ENCODE measurements at places on chromosomes 6 and 20.

GRCh38 chr6:157579467-157580031 is 198.6 kb downstream of the ZDHHC14 start:
- DNase-seq: no peak

GRCh38 chr6:153103319-153103655 is 27.8 kb downstream of the RGS17 start:
- no peak for DNase-seq

DNA sequence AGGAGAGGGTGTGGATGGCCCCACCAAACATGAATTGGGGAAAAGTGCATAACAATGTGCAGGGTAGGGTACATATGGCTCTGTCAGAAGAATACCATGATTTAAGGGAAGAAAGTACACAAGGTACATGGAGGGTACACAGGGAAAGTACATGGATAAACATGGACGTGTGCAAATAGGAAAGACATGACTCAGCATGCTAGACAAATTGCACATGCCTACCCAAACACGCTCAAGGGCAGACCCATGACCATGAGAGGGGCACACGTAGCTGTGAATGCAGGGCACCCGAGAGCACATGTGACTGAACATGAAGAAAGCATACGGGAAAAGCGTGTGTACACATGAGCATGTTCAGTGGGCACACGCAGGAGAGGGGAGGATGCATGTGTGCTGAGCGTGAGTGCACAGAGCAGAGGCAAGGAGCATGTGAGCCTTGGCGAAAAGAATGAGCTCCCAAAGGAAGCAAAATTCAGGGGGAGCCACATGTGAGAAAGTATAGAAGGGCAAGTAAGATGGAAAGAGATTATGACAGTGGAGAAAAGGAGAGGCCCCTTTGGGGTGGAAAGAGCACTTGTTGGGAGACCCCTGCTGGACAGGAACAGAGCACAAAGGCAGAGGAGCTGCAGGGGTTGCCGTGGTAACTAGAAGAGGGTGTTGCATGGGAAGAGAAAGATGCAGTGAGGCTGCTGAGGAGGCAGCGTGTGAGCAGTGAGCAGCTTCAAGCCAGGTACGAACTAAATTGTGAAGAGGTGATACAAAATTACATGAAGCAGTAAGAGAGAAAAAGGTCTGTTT is 17.8 kb downstream of the OR2H2 start:
- no peak for DNase-seq

DNA sequence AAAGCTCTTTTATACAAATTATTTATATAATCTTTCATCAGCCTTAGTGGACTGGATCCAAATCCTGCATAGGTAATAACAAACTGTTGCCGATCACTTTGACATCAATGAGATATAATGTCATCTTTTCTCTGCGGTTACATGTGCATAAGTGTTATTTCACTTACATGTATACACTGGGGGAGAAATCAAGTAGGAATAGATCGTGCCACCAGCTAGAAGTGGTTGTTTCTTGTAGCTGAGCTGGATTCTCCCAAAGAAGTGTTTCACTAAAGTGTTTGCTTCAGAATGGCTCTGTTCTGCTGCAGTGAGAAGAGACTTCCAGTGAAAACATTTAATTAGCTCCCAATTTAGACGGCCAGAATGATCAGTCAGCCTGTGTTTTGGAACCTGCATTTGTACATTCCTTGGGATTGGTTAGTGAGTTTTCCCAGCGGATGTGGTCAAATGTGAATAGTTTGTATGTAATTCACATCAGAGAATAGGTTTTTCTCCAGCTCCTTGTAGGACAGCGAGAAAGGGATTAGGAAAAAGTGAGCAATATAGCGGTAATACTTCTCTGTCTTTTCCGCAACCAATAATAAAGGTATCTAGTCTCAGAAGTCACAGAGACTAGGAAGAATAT is 163.1 kb upstream of the CCN2 start:
- DNase-seq: no peak

DNA sequence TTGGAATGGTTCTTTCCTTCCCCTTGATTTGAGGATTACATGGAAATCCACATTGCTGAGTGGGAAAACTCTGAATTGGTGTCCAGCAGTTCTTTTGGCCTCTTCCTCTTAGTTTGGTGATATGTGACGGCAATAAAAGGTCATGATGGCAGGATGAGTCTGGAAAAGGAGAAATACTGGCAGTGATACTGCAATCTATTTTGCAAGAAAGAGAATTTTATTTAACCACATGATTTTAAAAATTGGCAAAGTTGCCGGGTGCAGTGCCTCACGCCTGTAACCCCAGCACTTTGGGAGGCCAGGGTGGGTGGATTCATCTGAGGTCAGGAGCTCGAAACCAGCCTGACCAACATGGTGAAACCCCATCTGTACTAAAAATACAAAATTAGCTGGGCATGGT is 73.1 kb downstream of the ADTRP start:
- DNase-seq: no peak

DNA sequence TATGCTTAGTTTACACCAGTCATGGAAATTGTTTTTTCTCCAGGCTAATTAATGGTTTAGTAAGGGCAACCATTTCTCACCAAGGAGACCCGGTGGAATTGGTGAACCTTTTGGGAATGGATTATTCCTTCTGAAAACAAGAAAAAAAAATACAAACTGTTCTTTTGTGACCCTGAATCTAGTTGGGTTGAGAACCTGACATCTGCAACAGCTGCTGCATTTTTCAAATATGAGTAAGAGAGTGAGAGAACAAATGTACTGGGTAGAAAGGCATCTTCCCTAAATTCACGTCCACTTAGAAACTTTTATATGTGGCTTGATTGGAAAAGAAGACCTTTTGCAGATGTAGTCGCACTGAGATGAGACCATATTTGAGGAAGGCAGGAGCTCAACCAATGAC is 553.4 kb upstream of the EPHA7 start:
- no peak for DNase-seq

DNA sequence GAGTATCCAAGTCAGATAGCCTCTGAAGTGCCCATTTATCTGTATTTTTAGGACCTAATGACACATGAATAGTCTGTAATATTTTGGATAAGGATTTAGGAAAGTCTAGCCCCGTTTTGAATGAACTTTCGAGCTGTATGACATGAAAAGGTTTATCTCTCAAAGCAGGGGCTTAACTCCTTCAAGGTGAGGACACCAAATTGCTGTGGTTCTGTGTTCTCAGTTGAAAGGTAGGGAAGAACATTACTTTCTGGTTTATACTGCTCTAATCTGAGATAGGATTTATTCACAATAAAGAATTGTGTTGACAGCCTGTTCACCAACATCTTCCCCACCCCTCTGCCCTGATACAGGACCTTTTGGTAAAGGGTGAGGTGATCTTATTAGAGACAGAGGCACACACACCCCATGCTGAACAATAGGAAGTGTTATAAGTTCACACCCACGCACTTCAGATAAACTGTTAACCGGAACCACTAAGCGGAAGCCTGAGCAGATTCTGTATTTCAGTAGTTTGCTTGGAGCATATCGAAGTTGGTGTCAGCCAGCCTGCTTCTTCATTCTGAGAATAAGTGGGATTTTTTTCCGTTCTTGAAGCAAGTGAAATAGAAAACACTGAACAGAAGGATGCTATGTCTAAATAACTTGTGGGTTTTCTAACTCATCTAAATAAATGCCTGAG is 223.3 kb downstream of the TMEM242 start:
- peak; percentile 66 for DNase-seq

GRCh38 chr6:161407581-161407980 is 133.7 kb upstream of the AGPAT4 start:
- no peak for DNase-seq

DNA sequence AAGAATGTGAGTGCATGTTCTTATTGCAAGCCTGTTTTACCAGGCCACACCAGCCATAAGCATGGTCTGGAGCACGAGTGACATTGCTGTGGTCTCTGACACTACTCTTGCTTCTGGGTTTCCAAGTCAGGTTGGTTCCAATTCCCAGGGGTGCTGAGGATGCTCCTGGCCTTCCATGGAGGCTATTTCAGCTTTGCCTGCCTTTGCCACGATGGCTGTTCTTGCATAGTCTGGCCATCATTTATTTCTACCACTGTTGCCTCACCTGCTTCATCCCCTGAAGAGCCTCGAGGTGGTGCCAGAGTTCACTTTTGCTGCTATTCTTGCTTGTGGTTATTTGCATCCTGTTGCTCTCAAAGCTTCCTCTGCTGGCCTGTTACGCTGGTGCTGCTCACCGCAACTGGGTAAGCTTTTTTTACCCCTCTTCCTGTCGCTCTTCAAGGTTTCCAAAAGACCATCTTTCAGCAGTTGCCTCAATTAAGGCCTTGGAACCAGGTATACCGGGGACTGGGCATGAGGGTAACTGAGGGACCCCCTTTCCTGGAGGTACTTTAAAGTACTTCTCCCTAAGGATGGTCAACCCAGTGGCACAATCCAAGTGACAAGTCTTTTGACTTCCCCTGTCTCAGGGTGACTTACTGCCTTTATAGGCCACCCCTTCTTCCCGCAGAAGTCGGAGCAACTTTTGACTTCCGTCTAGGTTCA is 64.5 kb downstream of the AKAP7 start:
- DNase-seq: peak; percentile 81

DNA sequence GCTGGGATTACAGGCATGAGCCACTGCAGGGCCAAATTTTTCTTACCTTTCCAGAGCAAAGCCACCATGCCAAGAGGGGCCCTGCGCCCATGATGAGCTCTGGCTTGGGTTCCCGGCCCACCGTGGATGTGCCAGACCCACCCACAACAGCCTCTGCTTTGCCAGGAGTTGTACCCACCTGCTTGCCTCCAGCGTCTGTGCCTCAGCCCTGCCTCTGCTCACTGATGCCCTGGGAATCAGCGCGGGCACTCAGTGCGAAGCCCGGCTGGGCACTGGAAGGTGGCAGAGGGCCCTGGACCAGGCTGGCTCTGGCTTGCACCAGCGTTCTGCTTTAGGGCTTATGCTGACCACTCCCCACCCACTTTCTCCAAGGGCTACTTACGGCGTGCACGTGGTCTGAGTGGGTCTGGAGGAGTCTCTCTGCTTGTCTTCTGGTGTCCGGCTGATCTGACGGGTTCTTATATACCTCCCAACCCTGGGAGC is at the start of gene MLN:
MLN (minus strand) TSS at position 433 of the 483 bp plus-strand sequence. CDS start 2,840 bp downstream, outside the sequence.
- DNase-seq: no peak

DNA sequence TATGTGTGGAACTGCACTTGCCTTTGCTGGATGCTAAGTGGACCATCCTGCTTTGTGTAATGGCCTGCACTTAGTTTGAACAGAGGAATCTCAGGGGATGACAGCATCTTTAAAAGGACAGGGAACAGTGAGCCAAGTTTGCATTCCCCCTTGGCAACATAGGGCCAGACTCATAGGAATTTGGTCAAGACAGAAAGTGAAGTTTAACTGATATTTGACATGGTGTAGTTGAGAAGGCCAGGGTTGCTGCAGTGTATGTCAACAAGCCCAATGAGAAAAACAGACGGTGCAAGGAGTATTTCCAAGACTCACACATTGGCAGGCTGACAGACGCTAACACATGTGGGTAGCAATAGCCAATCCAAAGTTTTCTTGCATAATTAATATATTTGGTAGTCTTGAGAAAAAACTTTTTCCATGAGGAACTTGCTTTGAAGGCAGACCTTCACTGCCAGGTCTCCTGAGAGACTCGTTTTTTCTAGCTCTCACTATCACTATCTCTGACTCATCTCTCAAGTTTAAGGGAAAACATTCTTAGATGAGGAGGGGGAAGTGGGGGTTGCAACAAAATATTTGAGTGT is 213.8 kb downstream of the IBTK start:
- no peak for DNase-seq

DNA sequence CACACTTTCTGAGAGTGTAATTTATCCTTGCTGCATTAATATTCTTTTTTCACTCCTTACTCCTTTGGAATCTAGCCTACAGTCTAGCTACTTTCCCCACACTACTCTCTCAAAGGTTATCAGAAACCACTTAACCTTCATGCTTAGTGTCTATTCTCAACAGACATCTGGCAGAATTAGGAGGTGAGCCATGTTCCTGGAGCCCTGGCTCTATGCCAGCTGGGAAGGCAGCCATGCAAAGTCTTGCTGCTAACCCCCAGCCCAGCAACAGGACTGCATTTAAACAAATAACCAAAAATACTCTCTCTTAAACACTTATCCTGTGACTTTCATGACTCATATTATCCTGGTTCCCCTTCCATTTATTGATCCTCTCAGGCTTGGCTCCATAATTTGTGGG is 260.2 kb downstream of the BCKDHB start:
- no peak for DNase-seq

- no peak for DNase-seq
Observed at GRCh38 chr6:108656836-108657235, 96.1 kb downstream of the FOXO3 start.

GRCh38 chr6:158031381-158032353 is 50.0 kb downstream of the SYNJ2 start:
- peak; percentile 54 for DNase-seq

DNA sequence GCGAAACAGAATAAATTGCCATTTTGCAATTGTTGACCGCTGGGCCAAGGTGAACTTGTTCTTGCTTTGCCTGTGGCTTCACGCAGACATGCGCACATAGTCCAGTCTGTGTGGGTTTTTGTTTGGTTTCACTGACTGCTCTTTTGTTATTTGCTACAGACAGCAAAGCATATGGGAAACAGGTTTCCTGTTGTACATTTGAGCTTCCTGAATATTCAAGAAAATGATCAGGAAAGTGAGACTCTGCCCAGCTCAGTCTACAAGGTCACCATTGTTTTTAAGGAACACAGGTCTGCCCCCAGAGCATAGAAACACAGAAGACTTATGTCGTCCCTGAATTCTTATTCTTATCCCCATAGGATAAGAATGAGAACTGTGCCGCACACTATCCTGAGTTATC is 55.6 kb downstream of the SASH1 start:
- DNase-seq: no peak

DNA sequence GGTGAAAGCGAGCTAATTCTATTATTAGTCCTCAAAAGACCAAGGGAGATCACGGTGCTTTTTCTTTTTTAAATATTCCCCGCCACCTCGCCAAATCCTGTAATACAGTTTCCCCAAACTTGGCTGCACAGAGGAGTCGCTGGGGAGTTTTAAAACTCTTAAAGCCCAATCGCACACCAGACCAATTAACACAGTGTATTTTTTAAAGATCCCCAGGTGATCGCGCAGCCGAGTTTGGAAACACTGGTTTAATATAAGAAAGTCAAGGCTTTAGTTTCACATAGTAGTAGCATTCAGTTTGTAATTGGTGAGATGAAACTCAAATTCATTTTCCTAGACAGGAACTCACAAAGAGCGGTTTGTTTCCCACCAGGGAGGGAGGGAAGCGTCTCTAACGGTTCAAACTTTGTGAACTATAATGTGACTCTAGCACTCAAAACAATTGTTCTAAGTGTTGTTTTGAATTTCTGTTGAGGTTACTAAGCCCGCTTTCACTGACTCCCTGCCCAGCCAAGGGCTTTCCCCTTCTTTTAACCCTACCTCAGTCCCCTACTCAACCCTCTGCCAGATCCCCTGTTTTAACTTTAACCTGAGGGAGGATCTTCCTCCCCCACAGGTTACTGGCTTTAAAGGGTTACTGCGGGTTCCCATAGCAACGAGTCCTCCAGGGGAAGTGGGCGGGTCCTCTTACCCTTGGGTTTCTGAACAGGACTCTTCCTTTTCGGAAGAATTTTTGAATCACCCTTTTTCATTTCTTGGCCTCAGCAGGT is 25.7 kb upstream of the BTBD3 start:
- DNase-seq: peak; percentile 19

- DNase-seq: no peak
Observed at GRCh38 chr6:143964674-143965081, 43.4 kb downstream of the PLAGL1 start.
